ENCODE measurements at places on chromosomes 2 and 18. TPM values are rescaled to one million over a fixed set of nuclear protein-coding genes. Genes with fewer than 3 reads are reported as not detected.
A peak's percentile ranks its signal among the peaks of the same experiment; 100 is the strongest.

- DNase-seq, result peak; percentile 89
These were observed at the start of gene ZNF396 for GRCh38 chr18:35376742-35377695. ZNF396 (minus strand) TSS chr18:35377337; CDS start chr18:35374292, 3,045 bp downstream.

Gene ABCG5
- not detected for total RNA-seq

- DNase-seq, result no peak
These were observed 50.7 kb downstream of the DAPL1 start for GRCh38 chr2:158845859-158846258.

DNA sequence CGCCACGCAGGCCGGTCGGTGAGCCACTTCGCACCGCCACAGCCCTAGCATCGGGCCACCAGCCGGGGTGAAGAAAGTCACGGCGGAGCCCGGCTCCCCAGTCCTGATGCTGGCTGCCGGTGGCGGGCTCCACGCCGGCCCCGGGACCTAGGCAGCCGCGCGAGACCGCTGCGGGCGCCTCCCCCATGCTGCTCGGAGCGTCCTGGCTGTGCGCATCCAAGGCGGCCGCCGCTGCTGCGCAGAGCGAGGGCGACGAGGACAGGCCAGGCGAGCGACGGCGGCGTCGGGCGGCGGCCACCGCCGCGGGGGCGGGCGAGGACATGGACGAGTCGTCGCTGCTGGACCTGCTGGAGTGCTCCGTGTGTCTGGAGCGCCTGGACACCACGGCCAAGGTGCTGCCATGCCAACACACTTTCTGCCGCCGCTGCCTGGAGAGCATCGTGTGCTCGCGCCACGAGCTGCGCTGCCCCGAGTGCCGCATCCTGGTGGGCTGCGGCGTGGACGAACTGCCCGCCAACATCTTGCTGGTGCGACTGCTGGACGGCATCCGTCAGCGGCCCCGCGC lies 433 bp downstream of the SH3RF3 start:
- DNase-seq, result no peak

DNA sequence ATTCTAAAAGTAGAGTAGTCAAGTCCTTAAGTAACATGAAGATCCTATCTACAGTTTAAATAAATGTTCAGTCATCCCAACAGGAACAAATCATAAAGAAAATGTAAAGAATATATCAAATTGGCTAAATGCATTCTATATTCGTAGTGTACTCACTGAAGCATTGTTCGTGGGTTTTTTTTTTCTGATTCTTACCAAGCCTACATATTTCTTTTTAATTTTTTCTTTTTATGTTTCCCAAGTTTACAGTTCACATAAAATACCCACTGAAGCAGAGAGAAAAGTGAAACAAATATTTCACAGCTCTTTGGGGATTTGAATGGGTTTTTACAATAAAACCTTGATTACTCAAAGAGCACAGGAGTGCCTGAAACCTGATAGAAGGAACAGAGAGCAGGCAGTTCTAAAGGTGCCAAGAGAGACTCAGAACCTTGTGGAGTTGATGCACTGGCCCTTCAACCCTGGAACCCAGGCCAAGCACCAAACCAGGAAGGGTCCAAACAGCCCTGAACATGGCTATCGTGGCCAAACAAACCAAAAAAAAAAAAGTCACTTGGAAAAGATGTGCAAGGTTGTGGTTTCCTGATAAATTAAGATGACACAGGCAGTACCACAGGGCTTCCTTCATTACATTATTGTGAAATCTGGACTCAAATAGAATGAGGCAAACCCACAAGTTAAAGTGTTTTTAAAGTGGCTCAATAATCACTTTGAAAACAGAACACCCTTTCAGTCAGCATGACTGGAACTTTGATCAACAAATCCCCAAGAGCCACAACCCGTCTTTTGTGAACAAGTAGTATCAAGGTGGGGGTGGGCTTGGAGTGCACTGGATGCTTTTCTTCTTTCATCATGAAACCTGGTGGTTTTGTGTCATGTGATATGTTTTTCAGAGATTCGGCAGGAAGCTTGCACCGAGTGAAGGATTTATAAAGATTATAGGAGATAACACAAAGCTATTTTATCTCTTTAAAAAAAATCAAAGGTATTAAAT lies 245.0 kb upstream of the FN1 start:
- no peak for DNase-seq

DNA sequence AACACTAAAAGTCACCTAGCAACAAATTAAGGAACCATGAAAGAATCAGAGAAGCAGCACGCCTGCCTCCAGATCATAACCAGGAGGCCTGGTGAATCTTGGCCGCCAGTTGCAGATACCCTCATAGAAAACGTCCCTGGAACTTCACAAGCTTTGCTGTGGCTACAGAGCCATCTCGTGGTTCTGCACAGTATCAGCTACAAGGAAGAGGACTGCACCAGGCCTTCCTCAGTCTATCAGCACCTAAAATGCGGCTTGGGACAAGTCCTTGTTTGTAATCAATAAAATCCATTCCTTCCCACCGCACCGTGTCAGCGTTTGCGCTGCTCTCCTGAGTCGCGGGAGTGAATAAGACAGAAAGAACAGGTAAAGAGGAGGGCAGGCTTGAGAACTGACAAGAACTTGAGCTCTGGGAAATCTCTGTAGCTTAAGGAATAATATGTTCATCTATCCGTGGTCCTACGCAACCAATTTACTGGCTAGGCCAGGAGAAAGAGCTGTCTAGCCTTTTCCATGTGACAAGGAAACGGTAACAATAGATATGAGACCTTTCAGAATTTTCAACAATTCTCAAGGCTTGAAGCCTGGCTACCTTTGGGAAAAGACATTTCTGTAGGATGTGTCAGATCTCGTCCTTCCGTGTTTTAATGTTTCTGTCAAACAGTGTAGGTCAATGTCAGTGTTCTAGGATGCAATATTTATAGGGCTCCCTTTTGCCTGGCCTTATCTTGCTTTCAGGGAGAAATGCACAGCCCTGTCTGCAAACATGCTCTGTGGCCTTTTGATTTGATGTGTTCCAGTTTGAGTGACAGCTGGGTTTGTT lies 128.5 kb upstream of the RAB12 start:
- DNase-seq, result no peak
